ENCODE measurements at places on chromosomes 5 and 9.

- DNase-seq, result no peak
Observed at GRCh38 chr9:23555851-23556250, 270.2 kb downstream of the ELAVL2 start.

- no peak for DNase-seq
Observed at GRCh38 chr9:132631685-132632084, 38.1 kb downstream of the DDX31 start.

DNA sequence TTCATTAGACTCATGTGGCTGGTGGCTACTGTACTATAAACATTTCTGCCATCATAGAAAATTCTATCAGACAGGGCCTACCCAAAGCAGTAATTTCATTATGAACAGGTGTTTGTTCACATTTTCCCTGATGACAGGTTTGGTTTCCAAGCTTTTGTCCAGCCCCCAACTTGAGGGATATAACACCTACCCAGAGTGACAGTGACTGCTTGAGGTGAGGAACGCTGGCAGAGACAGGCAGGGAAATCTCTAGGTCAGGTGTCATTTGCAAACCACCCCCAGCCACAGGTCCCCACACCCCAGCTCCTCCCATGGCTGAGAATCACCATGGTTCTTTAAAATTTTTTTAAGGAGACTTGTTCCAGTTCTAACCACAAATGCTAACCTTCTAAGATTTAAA, 25.5 kb downstream of the GOLM1 start:
- DNase-seq, result no peak

DNA sequence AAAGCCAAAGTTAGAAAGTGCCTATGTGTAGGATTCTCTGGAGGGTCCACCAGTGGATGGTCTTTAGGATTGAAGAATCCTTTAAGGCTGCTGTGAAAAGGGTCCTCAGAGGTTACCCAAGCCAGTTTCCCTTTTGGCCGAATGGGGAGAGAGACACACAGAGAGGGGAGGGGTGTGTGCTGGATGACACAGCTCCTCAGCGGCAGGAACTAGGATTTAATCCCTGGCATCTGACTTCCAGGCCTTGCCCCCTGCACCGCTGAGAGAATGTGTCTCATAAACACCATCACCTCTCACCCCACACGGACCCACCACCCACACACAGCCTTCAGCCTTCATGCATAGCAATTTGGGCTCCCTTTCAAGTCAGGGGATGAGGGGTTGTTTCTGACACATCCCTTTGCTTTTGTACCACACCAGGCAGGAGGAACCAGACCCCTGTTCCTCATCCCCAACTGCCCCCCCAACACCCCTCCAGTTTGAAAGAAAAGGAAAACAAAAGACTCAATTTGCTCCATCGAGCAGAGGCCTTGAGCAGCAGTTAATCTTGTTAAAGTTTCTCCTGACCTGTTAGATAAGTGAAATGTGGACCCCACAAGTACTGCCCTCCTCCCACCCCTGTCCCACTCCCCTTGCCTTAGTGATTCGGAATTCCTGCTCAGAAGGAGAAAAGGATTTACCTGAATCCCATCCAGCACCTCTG, 4.0 kb downstream of the PAPPA start:
- no peak for DNase-seq
